ENCODE measurements at places on chromosomes 6 and 20. TPM values are rescaled to one million over a fixed set of nuclear protein-coding genes. Genes with fewer than 3 reads are reported as not detected.

DNA sequence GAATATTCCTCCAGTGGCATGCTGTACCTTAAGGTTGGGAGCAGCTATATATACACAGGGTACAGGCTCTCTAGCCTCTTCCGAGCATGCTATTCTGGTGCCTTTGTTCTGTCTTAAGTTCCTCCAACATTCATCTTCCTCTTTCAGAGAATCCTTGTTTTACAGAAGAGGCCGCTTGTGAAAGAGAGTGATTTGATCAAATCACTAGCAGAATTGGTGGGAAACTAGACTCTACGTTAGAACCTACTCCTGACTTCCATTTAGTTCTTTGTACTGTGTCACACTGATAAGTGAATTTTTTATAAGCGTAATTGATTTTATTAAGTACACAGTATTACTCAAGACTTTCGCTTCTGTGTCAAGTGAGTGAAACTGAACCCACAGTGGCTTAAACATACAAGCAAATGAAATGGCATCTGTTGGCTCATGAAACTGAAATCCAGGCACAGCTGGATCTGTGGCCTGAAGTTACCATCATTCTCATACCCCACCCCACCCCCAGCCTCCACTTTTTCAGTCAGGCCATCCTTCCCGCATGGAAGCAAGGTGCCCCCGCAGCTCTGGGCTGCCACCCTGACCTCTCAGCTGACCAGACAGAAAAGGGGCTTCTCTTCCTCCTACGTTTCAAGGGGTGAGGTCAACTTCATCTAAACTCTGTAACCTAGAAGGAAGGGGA is 102.3 kb downstream of the RPP40 start:
- no peaks in the 10 kb centered on the region for H3K27me3 ChIP-seq
- H3K27ac ChIP-seq: no peak overlapping the region
- no peak overlapping the region for H3K4me3 ChIP-seq
- H3K4me1 ChIP-seq: peaks cover 23% of the 10 kb centered on the region

DNA sequence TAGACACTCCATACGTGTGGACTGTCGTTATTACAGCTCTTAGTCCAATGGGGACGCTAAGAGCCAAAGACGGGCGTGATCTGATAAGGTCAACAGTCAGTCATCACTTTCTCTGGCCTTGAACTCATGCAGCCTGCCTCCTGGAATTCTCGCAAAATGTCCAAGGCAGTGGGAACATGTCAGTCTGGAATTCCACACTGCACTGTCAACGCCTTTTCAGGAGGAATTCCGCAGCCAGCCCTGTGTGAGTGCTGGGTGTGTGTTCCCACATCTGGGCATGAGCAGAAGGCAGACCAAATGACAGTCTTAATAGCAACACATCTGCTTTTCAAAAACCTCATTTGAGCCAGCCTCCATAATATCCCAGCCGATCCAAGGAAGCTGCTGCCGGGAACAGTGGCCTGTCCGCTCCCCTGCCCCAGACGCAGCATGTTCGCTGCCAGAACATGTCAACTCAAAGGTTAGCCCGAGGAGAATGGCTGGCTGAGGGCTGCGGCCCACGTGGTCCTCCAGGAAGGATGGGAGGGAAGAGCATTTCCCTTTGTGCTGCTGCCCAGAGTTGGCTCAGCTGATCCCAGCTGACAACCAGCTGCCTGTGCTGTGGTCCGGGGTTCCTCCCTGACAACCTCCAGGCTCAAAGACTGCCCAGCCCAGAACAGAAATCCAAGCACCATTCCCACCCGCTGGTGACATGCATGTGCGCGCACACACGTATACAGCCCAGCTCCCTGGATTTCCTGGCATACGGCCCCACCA is 103.1 kb downstream of the SULF2 start:
- H3K27ac ChIP-seq: no peak overlapping the region
- peaks cover 3% of the 10 kb centered on the region for H3K36me3 ChIP-seq
- DNase-seq: no peak
- peaks cover 8% of the 10 kb centered on the region for H3K4me1 ChIP-seq
- no peak overlapping the region for H3K4me3 ChIP-seq

DNA sequence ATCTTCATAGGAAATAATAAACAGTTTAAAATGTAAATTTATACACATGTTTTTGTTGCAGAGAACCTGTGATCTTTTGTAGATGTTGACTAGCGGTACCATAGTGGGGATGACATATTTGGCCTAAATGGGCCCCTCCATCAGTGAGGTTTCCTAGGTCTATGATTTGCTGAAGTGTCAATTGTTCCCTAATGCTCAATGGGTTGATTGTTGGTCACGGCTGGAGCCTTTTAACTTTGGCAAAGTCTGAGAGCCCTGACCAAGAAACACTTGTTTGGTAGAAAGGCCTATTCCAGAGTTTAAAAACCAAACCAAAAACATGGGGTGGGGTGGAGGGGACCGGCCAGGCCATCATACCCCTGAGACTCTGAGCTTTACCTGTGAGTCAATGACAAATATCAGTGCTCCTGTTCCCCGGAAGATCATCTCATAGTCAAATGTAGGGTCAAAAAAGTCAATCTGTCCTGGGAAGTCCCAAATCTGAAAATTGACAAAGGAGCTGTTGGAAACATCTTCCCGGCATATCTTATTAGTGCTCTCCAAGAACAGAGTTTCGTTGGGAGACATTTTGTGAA is 25.1 kb downstream of the RRAGD start:
- H3K27me3 ChIP-seq: no peaks in the 10 kb centered on the region
- H3K27ac ChIP-seq: no peak overlapping the region
- DNase-seq: no peak
- no peaks in the 10 kb centered on the region for H3K36me3 ChIP-seq
- no peak overlapping the region for H3K4me3 ChIP-seq
- H3K4me1 ChIP-seq: no peaks in the 10 kb centered on the region

- no peak for DNase-seq
- H3K4me1 ChIP-seq: no peaks in the 10 kb centered on the region
- H3K4me3 ChIP-seq: no peak overlapping the region
- no peaks in the 10 kb centered on the region for H3K36me3 ChIP-seq
- H3K27me3 ChIP-seq: no peaks in the 10 kb centered on the region
- H3K27ac ChIP-seq: no peak overlapping the region
Measured at GRCh38 chr6:142478117-142478516, 176.3 kb downstream of the ADGRG6 start.

- H3K27ac ChIP-seq: no peak overlapping the region
- peaks cover 70% of the 10 kb centered on the region for H3K36me3 ChIP-seq
- no peaks in the 10 kb centered on the region for H3K4me1 ChIP-seq
- H3K4me3 ChIP-seq: no peak overlapping the region
- DNase-seq: no peak
Measured at GRCh38 chr6:170347091-170347490, 40.5 kb downstream of the FAM120B start.

The HLA-DOA gene
- polyA plus RNA-seq: not detected
